NCI-H2171 treated with DMSO at 0.1 percent for 48 hours (cell line): ENCODE measurements at places on chromosomes 7 and 10.
A peak's percentile ranks its signal among the peaks of the same experiment; 100 is the strongest.

DNA sequence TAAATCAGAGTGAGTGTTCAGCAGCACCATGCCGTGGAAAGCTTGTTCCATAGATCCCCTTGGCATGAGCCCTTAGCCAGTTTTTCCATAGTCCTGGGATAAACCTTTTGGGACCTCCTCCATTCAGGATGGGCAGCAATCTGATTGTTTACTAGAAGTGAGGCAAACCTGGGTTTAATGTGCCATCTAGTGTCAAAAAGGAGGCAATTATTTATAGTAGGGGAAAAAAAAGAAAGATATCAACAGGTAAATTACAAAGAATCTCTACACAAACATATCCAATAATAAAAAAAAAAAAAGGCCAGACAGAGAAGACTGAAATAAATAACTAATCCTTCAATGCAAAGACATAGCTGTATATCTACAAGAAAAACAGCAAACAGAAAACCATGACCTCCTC lies 229.0 kb upstream of the STK17A start:
- no peak for DNase-seq

DNA sequence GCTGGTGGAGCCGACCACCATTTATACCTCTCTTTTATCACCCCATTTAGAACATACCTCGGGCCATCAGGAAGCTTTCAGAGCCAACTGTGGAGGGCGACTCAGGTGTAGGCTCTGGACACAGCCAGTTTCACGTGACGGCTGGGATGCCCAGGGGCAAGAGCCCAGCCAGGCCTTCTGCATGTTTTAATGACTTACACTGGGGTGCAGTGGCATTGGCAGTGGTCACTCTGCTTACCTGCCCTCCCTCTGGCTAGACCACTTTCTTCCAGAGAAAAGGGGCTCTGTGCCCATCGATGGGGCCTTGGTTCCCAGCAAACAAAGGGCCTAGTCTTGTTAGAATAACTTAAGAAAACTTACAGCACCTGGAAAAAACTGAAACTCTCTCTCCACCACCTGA lies 50.0 kb downstream of the PNLIPRP2 start:
- no peak for DNase-seq

GRCh38 chr10:12500381-12501303 lies 151.3 kb downstream of the CAMK1D start:
- peak; percentile 26 for DNase-seq

- DNase-seq, result no peak
Observed at GRCh38 chr7:84447636-84448293, 253.2 kb upstream of the SEMA3A start.

- DNase-seq, result no peak
Observed at GRCh38 chr7:83672157-83672556, 23.2 kb upstream of the SEMA3E start.
